GM03348 (cell line): ENCODE measurements at places on chromosomes 5 and 9.

DNA sequence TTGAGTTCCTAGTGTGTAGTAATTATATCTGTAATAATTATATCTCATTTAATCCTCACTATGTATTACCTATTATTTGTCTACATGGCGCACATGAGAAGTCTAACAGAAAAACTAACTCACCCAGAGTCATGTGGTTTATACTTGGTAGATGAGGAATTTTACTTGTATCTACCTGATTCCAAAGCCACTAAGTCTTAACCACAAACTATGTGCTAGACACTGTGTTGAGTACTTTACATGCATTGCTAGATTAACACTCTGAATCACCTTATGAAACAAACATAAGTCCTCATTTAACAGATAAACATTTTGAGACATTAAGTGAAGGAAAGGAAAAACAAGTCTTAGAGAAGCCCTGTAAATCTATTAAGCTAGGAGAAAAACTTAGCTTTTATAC, 404.8 kb downstream of the TLR4 start:
- no peak for DNase-seq

- DNase-seq, result peak; percentile 77
Measured at GRCh38 chr5:149114403-149115312, 26.6 kb upstream of the ABLIM3 start.

GRCh38 chr9:972501-973294, 3.8 kb upstream of the DMRT3 start:
- DNase-seq, result no peak

DNA sequence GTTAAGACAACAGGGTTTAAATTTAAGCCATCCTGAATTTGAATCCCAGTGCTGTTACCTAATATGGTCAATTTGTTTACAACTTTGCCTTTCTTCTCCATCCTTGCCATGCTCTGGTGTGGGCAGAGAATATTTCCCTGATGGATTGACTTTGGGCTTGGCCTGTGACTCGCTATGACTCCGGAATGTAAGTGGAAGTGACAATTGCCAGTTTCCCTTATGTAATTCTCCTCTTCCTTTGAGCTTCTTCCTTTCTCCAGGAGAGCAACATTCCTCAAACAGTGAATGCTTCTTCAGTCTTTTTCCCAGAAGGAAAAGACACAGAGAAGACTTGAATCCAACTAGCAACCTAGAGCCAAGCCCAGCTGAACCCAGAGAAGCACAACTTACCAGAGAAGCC, 159.1 kb downstream of the LURAP1L start:
- DNase-seq, result peak; percentile 16

- no peak for DNase-seq
Measured at GRCh38 chr5:404666-405241, 38.2 kb upstream of the EXOC3 start.

DNA sequence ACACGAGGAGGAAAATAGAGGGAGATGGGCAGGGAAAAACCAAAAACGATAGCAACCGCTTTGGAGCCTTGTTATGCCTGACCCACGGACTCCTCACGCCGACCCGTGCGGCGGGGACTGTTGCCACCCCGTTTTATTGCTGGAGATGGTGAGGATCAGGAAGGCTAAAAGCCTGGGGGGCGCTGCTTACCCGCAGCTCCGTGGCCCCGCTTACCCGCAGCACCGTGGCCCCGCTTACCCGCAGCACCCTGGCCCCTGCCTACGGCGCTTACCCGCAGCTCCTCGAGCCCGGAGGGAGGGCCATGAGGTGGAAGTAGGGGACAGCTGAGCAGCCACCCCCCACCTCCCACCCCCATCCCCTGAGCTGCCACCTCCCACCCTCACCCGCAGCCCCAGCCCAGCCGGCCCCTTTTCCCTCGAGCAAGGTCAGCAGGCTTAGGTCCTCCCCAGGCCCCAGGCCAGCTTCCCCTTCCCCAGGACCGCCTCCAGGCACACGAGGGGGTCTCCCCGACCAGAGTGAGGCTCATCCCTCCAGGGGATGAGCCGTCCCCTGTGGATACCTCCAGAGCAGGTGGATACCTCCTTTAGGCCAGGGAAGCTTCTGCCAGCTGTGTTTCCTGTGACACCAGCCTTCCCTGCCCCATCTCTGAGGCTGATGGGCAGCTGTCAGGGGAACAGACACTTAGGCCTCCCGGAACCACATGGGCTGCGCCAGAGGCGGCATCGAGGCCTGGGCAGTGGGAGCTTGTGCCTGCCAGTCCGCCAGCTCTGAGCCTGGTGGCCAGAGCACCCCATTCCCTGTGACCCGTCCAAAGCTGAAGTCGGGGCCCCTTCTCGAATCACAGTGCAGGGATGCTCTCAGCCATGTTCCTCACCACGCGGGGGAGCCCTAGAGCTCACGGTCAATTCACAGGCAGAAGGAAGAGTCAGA, 92.3 kb downstream of the LMX1B start:
- DNase-seq, result peak; percentile 76

DNA sequence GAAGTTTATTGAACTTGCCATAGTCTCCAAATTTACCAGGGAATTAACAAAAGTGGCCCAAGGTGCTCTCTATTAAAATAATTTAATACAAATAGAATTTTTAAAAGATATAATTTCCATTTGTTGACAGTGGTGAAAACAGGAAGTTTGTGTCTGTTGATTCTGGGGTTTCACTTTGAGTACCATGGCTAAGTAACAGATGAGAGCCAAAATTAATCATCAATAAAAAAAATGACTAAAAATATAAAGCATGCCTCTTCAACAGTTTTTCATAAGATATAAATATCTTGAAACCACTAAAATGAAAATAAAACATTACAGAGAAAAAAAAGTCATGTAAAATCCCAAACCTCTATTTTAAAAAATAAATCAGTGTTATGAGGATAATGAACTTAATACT, 49.8 kb downstream of the SGCD start:
- no peak for DNase-seq

- no peak for DNase-seq
Measured at GRCh38 chr5:109688630-109688969, 1.1 kb upstream of the MAN2A1 start.

DNA sequence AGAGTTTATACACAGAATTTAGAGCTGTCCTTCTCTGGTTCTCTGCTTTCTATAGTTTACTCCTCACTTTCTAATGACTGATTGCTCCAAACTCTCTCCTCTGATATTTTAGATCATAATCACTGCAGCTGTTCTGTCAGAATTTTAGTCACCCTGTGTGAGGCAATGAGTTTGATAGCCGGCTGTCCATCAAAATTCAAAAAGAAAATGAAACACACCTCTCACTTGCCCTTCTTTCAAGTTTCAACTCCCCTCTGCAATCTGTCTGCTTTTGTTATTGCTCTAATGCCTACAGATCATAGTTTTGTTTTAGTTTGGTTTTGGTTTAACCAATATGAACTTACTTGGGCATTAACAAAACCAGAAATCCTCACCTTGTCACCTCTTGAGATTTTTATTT, 23.3 kb upstream of the ABLIM3 start:
- DNase-seq, result no peak

DNA sequence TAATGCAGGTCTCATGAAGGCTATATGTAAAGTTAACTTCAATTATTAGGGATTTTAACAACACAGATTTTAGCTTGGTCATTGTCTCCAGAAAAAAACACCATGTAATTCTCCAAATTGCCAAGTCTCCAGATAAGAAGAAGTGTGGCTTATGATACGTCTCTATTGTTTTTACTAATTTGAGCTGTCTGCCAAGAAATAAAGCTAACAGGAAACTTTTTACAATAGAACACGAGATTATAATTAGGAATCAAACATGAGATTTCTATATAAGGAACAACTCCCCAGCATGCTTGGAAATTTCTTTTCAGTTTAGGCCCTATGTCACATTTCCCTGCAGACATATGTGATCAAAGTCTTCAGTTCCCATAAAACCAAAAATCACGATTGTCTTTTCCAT, 142.7 kb downstream of the MCTP1 start:
- DNase-seq, result no peak

- DNase-seq, result peak; percentile 16
Measured at GRCh38 chr9:77251050-77251449, 73.7 kb downstream of the VPS13A start.

DNA sequence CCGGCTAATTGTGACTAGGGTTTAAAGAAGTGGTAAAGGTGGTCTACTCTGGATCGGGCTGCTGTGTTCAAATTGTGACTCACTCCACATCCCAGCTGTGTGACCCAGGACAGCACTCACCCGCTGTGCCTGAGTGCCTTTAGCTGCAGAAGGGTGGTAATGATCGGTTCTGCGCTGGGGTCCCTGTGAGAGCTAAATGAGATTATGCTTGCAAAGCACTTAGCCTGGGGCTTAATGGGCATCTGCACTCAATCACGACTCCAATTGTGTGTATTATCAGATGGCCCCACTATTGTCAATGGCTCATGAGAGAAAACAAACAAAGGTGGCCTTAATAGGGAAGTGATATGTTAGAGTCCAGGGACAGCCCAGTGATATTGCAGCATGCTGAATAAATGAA, 25.1 kb upstream of the TBC1D2 start:
- no peak for DNase-seq

- DNase-seq, result no peak
Measured at GRCh38 chr5:89998519-89999305, 410.8 kb downstream of the CETN3 start.

DNA sequence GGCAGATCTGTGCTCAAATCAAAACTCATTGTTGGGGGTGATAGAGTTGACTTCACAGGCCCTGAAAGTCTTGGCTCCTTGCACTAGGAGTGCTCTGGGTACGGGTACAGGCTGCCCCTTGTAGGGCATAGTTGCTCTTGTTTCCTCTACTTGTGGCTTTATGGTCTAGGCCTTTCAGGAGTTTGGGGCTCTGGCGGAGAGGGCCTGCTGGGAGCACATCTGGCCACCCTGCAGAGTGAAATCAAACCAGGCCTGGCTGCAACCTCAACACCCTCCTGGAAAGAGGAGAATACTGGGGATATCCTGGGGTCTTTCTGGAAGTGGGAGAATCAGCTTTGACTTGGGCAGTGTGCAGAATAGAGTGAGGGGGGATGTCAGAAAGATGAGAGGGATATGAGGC, 1.5 kb downstream of the TGFBI start:
- no peak for DNase-seq

DNA sequence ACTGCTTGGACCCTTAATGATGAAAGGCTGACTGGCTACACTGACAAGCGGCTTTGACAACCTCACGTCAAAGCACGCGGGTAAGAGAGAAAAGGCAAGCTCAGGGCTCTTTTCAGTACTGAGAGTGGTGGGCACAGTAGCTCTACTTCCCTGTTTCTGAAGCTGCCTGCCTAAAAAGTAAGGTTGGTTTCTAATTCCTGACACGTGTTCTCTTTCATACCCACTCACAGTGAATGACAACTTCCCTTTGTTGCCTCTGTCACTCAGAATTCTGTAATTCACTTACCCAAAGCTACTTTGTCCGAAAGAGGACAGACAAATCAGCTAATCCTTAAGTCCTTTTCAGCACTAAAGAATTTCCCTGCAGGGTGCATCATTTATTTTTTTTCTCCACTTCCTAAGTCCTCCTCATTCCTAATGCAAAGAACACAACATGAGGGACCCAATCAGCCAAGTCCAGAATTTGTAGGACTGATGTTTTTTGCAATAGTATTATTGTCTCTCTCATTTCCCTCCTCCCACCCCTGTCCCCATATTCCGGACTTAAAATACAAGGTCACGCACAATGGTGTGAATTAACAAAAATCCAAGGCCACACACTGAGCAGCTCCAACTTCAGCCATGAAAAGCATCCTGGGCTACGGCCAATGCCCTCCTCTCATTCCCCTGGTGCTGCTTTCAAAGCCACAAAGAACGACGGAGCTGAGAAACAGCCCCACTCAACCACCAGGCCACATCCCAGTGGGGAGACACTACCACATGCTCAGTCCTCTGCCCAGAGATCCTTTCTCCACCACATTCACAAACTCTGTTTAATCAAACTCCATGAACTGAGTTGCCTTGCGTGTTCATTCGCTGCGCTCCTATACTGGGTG, 221.0 kb downstream of the TSSK1B start:
- no peak for DNase-seq

- no peak for DNase-seq
Measured at GRCh38 chr5:144395704-144396103, 225.0 kb downstream of the KCTD16 start.

DNA sequence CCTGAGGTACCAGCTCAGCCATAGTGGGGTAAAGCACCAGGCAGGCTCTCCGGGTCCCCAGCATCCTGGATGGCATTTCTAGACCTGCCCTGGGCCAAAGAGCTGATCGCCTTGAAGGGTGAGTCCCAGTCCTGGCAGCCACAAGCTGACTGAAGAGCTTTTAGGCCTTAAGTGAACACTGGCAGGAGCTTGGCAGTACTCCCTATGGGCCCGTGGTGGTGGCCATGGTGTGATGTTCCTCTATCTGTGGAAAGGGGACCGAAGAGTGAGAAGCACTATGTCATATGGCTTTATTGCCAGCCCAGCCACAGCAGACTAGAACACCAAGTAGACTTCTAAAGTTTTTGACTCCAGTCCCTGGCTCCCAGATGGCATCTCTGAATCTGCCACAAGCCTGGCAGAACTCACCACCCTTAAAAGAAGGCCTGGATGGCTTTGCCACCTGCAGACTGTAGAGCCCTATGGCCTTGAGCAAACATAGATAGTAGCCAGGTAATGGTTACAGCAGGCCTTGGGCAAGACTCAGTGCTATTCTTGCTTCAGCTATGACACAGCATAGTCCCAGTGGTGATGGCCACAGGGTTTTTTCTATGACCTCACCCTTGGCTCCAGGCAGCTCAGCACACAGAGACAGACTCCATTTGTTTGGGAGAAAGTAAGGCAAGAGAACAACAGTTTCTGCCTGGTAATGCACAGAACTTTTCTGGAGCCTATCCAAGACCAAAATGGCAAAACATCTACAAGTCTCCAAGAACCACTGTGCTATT, 801.5 kb upstream of the DMAC1 start:
- no peak for DNase-seq

DNA sequence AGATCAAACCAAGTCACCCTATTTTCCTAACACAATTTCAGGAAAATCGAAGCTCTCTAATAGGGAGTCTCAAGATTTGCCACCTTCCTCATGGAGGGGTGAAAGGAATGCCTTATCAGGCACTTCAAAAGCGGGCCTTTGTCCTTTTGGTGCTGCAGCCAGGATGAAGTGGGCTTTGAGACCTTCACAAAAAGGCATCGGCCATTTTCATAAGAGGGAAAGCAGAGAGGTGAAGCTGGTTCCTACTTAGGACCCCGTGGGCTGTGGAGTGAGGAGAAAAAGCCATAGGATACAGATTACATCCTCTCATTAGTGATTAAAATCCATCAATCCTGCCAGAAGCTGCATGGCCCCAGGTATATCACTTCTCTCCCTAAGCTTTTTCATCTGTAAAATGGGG, 859 bp downstream of the CDKN2AIPNL start:
- no peak for DNase-seq

- no peak for DNase-seq
Measured at GRCh38 chr5:115767424-115767823, 49.0 kb downstream of the CDO1 start.

- DNase-seq, result no peak
Measured at GRCh38 chr5:37640088-37640487, 199.8 kb downstream of the GDNF start.
